ENCODE measurements at places on chromosomes 11 and 22. TPM values are rescaled to one million over a fixed set of nuclear protein-coding genes. Genes with fewer than 3 reads are reported as not detected.

DNA sequence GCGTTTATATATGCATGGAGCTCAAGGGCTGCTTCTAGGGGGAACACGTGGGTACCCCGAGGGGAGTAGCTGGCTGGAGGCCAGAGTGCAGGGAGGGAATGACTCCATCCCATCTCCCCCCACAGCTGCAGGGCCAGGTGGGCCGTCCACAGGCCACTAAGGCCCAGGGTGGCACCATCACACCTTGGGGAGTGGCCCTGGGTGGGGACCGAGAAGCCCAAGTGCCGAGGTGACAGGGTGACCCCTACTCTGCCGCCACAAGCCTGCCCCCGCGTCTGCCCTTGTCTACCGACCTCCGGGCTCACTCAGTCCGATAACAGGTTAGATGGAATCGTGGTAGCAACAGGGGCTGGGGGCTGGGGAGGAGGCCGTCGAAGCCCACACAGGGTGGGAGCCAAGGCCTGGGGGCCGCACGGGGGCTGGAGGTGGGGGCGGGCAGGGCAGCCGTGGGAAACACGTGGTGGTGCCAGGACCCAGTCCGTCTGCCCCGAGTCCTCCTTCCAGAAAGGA lies 125.7 kb downstream of the KCNQ1OT1 start:
- no peaks in the 10 kb centered on the region for H3K36me3 ChIP-seq
- H3K27me3 ChIP-seq, result no peaks in the 10 kb centered on the region
- H3K4me1 ChIP-seq, result peaks cover 19% of the 10 kb centered on the region
- DNase-seq, result peak; percentile 8

- H3K4me3 ChIP-seq, result no peak overlapping the region
These were observed 8.9 kb downstream of the MTMR2 start for GRCh38 chr11:95915051-95915450.

GRCh38 chr11:3043315-3043871 lies 13.8 kb downstream of the CARS1 start:
- DNase-seq, result no peak
- H3K27me3 ChIP-seq, result no peaks in the 10 kb centered on the region
- H3K27ac ChIP-seq, result no peak overlapping the region
- H3K4me1 ChIP-seq, result peaks cover under 1% of the 10 kb centered on the region
- peaks cover 36% of the 10 kb centered on the region for H3K36me3 ChIP-seq
- no peak overlapping the region for H3K4me3 ChIP-seq

DNA sequence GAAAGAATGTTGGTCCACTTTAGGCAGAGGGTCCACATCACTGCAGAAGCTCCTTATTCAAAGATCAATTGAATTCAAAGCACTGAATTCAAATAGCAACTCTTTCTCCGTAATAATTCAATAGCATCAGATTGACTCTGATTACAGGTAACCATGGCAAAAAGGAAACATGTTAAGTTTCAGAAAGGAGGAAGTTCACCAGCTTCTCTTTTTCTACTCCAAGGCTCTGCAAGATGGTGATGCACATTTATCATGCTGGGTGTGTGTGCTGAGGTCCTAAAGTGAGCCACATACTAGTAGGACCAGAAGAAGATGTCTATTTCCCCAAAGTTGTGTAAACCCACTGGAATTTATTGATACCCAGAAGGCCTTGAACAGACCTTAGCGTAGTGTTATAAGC lies 18.0 kb upstream of the DRD2 start:
- DNase-seq, result no peak
- no peaks in the 10 kb centered on the region for H3K4me1 ChIP-seq
- no peak overlapping the region for H3K27ac ChIP-seq
- no peaks in the 10 kb centered on the region for H3K36me3 ChIP-seq
- H3K4me3 ChIP-seq, result no peak overlapping the region
- H3K27me3 ChIP-seq, result no peaks in the 10 kb centered on the region

The CCDC73 gene
- not detected for total RNA-seq

The C22orf42 gene
- total RNA-seq, result not detected

The IGSF9B gene
- total RNA-seq, result 6.1 TPM

- no peak overlapping the region for H3K27ac ChIP-seq
- H3K36me3 ChIP-seq, result no peaks in the 10 kb centered on the region
- no peaks in the 10 kb centered on the region for H3K4me1 ChIP-seq
These were observed 9.0 kb upstream of the COMT start for GRCh38 chr22:19932367-19933206.

The USP2 gene
- total RNA-seq, result 0.50 TPM

- H3K4me3 ChIP-seq, result no peak overlapping the region
- H3K4me1 ChIP-seq, result peaks cover 25% of the 10 kb centered on the region
- no peak for DNase-seq
- no peaks in the 10 kb centered on the region for H3K36me3 ChIP-seq
These were observed 24.6 kb upstream of the P2RY2 start for GRCh38 chr11:73193251-73194033.

GRCh38 chr11:75954039-75954438 lies 139.0 kb downstream of the UVRAG start:
- no peak overlapping the region for H3K27ac ChIP-seq
- no peak for DNase-seq
- H3K4me1 ChIP-seq, result no peaks in the 10 kb centered on the region
- H3K4me3 ChIP-seq, result no peak overlapping the region
- H3K27me3 ChIP-seq, result no peaks in the 10 kb centered on the region

Measured in natural killer cell (primary cell).